ENCODE measurements at places on chromosomes 11 and 22. TPM values are rescaled to one million over a fixed set of nuclear protein-coding genes. Genes with fewer than 3 reads are reported as not detected.
A peak's percentile ranks its signal among the peaks of the same experiment; 100 is the strongest.

- no peaks in the 10 kb centered on the region for H3K36me3 ChIP-seq
- no peaks in the 10 kb centered on the region for H3K27me3 ChIP-seq
- peaks cover 38% of the 10 kb centered on the region for H3K4me1 ChIP-seq
- DNase-seq = peak; percentile 94
- peak within 1 kb of the TSS; percentile 57 for H3K4me3 ChIP-seq
- H3K27ac ChIP-seq = peak within 1 kb of the TSS; percentile 40
Observed at GRCh38 chr11:73218106-73218829, at the start of gene P2RY2. P2RY2 (plus strand) TSS chr11:73218281; CDS start chr11:73234160, 15,879 bp downstream.

Gene INSC
- not detected for total RNA-seq

GRCh38 chr11:32029721-32030120, 61.2 kb upstream of the RCN1 start:
- H3K27me3 ChIP-seq = 0 out of 2 replicates have a peak, but pooled peaks cover 1% of the 10 kb centered on the region
- H3K4me1 ChIP-seq = no peaks in the 10 kb centered on the region
- no peak overlapping the region for H3K27ac ChIP-seq
- no peak overlapping the region for H3K4me3 ChIP-seq
- H3K36me3 ChIP-seq = no peaks in the 10 kb centered on the region

- DNase-seq = no peak
- H3K4me1 ChIP-seq = no peaks in the 10 kb centered on the region
- H3K36me3 ChIP-seq = no peaks in the 10 kb centered on the region
- H3K27me3 ChIP-seq = peaks cover 1% of the 10 kb centered on the region
- no peak overlapping the region for H3K4me3 ChIP-seq
Observed at GRCh38 chr22:29715705-29716104, 4.1 kb upstream of the CABP7 start.

Gene PGR
- not detected for total RNA-seq

Gene NLRP10
- total RNA-seq = 0.14 TPM

DNA sequence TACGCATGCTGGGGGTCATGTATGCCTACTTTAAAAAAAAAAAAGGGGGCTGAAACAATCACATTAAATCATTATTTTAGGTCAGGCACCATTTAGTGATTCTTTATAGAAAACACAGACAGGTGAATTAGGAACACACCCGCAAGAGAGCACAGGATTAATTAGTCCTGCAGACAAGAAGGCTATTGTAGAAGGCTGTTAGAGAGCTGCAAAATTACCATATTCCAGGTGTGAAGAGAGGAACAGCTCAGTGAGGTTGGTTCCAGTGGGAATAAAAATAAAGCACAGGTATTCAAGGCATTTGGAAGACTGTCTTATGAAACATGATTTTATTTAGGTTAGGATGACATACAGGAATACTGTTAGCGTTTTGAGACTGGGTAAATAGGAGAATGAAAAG, 649.1 kb downstream of the OPCML start:
- no peaks in the 10 kb centered on the region for H3K36me3 ChIP-seq
- H3K4me3 ChIP-seq = no peak overlapping the region
- H3K27me3 ChIP-seq = no peaks in the 10 kb centered on the region
- DNase-seq = no peak

Gene ISX
- 5.6 TPM for total RNA-seq

- H3K27ac ChIP-seq = no peak overlapping the region
- no peak overlapping the region for H3K4me3 ChIP-seq
Observed at GRCh38 chr22:33024626-33025025, 33.6 kb downstream of the SYN3 start.

Gene BTBD18
- not detected for total RNA-seq

Gene PRR33
- total RNA-seq = not detected

Gene MRGPRX4
- total RNA-seq = not detected

- H3K36me3 ChIP-seq = no peaks in the 10 kb centered on the region
- no peaks in the 10 kb centered on the region for H3K27me3 ChIP-seq
- H3K4me1 ChIP-seq = peaks cover 6% of the 10 kb centered on the region
- H3K27ac ChIP-seq = no peak overlapping the region
Observed at GRCh38 chr11:128390246-128390645, 197.1 kb downstream of the ETS1 start.

Gene FXYD2
- total RNA-seq = not detected

DNA sequence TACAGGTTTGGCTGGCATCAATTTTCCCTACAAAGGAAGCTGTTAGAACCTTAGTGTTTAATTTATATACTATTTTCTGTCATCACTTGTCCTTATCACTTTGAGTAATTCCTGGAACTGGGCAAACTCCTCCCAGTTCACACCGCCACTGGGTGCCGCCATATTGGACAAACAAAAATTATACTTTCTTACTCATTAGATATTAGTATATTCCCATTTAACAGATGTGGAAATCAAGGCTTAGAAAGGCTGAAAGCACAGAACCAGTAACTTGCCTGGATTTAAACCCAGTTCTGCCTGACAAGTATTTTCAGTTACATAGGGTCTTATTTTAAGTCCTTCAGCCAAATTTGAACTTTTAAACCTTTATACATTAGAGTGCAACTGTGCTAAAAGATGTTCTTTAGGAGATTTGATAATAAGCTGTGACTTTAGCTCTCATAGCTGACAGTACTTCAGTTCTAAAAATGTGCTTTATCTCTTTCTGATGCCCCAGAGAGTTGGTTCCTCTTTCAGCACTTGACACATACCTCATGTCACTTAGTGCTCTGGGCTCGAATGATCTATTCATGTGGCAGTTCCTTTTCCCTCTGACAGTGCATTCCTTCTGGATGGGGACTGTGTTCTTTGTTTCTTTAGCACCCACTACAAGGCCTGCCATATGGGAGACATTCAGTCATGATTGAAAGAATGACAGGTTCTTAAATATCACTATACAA, 25.4 kb downstream of the COA4 start:
- no peaks in the 10 kb centered on the region for H3K4me1 ChIP-seq
- no peak overlapping the region for H3K27ac ChIP-seq
- no peaks in the 10 kb centered on the region for H3K36me3 ChIP-seq
- H3K27me3 ChIP-seq = no peaks in the 10 kb centered on the region
- H3K4me3 ChIP-seq = no peak overlapping the region
- DNase-seq = no peak

GRCh38 chr11:13692172-13692571, 23.7 kb downstream of the FAR1 start:
- no peak overlapping the region for H3K27ac ChIP-seq
- no peaks in the 10 kb centered on the region for H3K27me3 ChIP-seq
- no peak for DNase-seq

DNA sequence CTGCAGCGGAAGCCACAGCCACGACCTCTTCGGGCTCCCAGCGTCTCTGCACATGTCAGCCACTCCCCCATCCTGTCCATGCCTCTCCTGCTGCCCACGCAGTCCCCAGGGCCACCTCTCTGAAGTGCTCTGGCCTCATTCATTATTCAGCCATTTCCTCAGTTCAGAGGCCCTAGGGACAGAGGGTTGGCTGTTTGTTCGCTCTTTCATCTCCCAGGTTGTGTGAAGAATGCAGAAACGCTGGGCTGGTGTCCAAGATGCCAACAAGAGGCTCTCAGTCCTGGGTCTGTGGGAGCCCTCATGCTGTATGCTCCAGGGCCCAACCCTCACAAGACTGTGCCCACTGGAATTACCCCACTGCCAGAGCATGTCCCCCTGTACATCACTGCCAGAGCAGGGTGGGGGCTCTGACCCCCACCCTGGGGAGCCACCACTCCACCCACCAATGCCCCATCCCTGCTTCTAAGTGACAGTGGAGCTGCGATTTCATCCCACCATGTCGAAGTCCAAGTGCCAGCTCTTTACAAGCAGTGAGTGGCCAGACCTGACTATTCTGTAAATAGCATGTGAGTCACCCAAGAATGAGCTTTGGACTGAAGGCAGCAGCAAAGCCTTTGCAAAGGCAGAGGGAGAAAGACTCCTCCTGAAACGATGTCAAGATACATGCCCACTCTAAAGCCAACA, 209.6 kb downstream of the BUD13 start:
- peak; percentile 66 for DNase-seq
- H3K4me1 ChIP-seq = peaks cover 14% of the 10 kb centered on the region
- no peak overlapping the region for H3K4me3 ChIP-seq
- no peak overlapping the region for H3K27ac ChIP-seq

DNA sequence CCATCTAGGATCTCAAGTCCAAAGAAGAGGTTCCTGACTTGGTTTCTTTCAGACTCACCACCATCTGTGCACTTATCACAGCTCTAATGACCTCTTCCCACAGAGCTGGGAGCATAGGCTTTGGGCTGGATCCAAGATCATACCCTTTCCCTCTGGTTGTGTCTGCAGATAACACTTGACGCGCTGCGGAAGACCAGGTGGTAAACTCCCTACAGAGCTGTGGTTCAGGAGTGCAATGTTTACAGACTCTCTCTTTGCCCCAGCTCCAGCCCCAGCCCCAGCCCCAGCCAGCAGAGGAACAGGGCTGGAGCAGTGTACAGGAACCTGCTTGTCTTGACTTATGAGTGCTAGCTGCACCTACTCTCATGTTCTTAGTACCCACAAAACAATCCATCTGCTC, 274.4 kb upstream of the SYN3 start:
- no peak for DNase-seq
- no peaks in the 10 kb centered on the region for H3K27me3 ChIP-seq
- peaks cover 37% of the 10 kb centered on the region for H3K4me1 ChIP-seq
- no peak overlapping the region for H3K4me3 ChIP-seq
- no peak overlapping the region for H3K27ac ChIP-seq

DNA sequence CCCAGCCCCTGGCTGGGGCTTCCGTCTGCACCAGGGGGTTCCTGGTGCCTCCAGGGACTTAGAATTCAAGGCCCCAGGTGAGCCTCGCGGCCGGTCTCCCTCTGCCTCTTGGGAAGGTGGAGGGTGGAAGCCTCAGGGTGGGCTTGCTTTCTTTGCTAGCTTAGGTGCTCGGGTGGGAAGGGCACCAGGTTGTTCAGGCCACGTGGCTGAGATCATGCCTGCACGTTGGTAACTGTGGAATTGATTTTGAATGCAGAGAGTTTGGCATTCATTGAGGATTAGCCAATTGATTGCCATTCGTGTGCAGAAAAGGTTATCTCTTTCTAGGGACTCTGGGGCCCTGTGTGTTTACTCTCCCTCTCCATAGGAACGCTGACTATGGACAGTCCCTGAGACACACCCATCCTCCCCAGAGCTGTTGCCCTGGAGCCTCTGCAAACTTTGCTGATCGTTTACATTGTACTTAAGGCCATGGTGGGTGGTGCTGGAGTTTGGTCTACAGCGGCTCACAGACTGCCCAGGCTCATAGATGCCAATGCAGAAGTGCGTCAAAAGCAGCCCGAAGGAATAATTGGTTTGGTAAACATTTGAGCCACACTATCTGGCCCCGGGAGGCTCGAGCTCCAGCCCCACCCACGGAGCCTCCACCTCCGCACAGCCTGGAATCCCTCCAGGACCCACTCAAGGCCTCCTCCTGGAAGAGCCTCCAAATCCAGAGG, 1457.7 kb downstream of the BRD1 start:
- no peak overlapping the region for H3K27ac ChIP-seq
- peaks cover 12% of the 10 kb centered on the region for H3K4me1 ChIP-seq
- H3K27me3 ChIP-seq = no peaks in the 10 kb centered on the region
- H3K36me3 ChIP-seq = no peaks in the 10 kb centered on the region
- H3K4me3 ChIP-seq = no peak overlapping the region
- DNase-seq = peak; percentile 50

DNA sequence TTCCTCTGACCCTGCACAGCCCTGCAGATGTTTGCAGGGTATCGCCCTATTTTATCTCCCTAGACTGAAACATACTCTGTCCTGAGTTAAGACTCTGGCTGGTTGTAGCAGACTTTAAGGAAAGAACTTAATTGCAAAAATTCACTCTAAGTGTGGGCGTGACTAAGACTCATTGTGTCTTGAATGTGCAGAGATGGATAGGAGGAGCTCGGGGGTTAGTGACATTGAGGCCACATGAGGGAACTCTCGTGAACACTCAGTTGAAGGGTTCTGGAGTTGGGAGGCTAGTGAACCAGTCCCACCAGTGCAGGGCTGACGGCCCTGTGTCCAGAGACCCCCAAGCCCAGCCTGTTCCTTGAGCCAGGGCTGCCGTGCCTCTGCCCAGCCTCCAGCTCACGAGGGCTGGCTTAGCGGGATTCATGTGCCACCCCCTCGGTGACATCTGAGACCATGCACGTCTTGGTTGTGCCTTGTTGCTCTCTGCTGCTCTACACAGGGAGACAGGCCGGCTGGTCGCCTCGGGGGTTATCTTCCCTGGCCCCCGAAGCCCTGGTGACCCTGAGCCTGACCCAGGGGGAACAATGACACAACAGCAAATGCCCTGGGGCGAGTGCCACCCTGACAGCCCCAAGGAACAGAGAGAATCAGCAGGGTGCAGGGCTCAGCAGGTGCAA, 11.4 kb upstream of the TBX1 start:
- no peak overlapping the region for H3K4me3 ChIP-seq
- no peaks in the 10 kb centered on the region for H3K27me3 ChIP-seq
- no peak overlapping the region for H3K27ac ChIP-seq
- no peaks in the 10 kb centered on the region for H3K36me3 ChIP-seq
- no peak for DNase-seq
- peaks cover 11% of the 10 kb centered on the region for H3K4me1 ChIP-seq

- H3K27ac ChIP-seq = no peak overlapping the region
- no peak for DNase-seq
- peaks cover 33% of the 10 kb centered on the region for H3K4me1 ChIP-seq
- no peak overlapping the region for H3K4me3 ChIP-seq
- no peaks in the 10 kb centered on the region for H3K36me3 ChIP-seq
- no peaks in the 10 kb centered on the region for H3K27me3 ChIP-seq
Observed at GRCh38 chr22:44337678-44338004, 24.9 kb upstream of the SHISAL1 start.

Gene OR4A15
- total RNA-seq = not detected

Data from Caco-2 (cell line).